Natural killer cell (primary cell): ENCODE measurements at places on chromosomes 7 and 10. TPM values are rescaled to one million over a fixed set of nuclear protein-coding genes. Genes with fewer than 3 reads are reported as not detected.
A peak's percentile ranks its signal among the peaks of the same experiment; 100 is the strongest.

The CRYGN gene
- total RNA-seq, result not detected

The RARRES2 gene
- total RNA-seq, result not detected

The CFTR gene
- not detected for total RNA-seq

The PDK4 gene
- total RNA-seq, result 2.3 TPM

The POLR2J2 gene
- 38.9 TPM for total RNA-seq

The MYH16 gene
- not detected for total RNA-seq

The GLRX3 gene
- 51.7 TPM for total RNA-seq

- H3K36me3 ChIP-seq, result no peaks in the 10 kb centered on the region
- no peak overlapping the region for H3K27ac ChIP-seq
- DNase-seq, result no peak
- H3K4me1 ChIP-seq, result no peaks in the 10 kb centered on the region
Measured at GRCh38 chr10:78899098-78899754, 169.5 kb upstream of the ZMIZ1 start.

DNA sequence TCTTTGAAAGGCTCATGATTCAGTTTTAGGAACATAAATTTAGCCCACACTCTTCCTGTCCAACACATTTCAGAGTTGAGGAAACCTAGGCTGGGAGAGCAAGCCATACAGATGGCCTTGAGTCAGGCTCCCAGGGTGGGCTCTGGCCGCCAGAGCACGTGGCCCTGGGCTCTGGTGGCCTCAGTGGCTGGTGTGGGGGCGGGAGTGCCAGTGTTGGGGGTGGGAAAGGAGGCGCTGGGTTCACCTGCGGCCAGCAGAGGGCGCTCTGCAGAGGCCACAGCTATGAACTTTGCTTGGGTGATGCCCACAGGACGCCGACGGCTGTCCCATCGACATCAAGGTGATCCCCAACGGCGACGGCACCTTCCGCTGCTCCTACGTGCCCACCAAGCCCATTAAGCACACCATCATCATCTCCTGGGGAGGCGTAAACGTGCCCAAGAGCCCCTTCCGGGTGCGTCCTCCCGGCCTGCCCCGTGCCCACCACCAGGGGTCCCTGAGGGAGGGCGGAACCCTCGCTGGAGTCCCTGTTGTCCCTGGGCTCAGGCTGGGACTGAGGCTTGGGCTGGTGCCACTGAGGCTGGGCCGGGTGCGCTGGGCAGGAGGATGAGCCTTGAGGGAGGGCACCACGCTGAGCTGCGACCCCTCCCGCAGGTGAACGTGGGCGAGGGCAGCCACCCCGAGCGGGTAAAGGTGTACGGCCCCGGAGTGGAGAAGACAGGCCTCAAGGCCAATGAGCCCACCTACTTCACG is 11.9 kb downstream of the FLNC start:
- no peaks in the 10 kb centered on the region for H3K36me3 ChIP-seq
- H3K27me3 ChIP-seq, result no peaks in the 10 kb centered on the region
- peak; percentile 79 for DNase-seq
- no peak overlapping the region for H3K4me3 ChIP-seq

- H3K27ac ChIP-seq, result no peak overlapping the region
- peaks cover 11% of the 10 kb centered on the region for H3K4me1 ChIP-seq
- no peaks in the 10 kb centered on the region for H3K27me3 ChIP-seq
Measured at GRCh38 chr7:37289367-37289766, 159.3 kb downstream of the ELMO1 start.

DNA sequence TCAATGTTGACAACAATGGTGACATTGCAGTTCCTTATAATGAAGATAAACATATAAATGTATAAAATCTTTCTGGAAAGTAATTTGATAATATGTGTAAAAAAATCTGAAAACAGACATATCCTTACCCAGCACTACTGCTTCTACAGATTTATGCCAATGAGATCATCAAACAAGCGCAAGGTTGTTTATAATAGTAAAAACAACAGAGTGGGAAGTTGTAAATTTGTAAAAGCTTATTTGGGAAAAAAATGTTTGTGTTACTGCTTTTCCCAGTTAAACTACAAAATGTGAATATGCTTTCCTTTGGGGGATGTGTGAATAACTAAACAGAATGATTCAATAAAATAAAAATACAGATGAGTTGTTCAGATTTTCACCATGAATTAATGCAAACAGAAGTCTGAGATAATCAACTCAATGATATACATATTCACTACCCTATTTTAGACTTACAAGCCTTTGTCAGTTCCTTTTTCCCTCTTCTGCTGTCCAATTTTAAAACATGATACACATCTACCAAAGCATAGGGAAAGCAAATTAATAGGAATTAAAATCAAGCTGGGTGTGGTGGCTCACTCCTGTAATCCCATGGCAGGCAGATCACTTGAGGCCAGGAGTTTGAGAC is 82.1 kb downstream of the USP6NL start:
- H3K4me3 ChIP-seq, result no peak overlapping the region
- H3K27me3 ChIP-seq, result no peaks in the 10 kb centered on the region
- H3K27ac ChIP-seq, result no peak overlapping the region
- DNase-seq, result no peak

DNA sequence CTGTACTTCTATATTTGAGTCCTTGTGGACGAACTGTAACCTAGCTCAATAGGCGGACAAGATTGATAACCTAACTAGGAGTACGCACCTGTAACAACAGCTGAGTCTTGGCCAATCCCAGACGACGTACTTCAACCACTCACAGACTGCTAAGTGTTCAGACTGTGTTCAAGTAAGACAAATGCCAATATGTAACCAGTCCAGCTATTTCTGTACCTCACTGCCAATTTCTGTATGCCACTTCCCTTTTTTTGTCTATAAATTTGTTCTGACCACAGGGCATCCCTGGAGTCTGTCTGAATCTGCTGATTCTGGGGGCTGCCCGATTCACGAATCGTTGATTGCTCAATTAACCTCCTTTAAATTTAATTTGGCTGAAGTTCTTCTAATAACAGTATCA is 32.2 kb downstream of the HACD1 start:
- no peak overlapping the region for H3K4me3 ChIP-seq
- no peak for DNase-seq
- H3K27ac ChIP-seq, result no peak overlapping the region
- H3K27me3 ChIP-seq, result no peaks in the 10 kb centered on the region
- no peaks in the 10 kb centered on the region for H3K36me3 ChIP-seq

DNA sequence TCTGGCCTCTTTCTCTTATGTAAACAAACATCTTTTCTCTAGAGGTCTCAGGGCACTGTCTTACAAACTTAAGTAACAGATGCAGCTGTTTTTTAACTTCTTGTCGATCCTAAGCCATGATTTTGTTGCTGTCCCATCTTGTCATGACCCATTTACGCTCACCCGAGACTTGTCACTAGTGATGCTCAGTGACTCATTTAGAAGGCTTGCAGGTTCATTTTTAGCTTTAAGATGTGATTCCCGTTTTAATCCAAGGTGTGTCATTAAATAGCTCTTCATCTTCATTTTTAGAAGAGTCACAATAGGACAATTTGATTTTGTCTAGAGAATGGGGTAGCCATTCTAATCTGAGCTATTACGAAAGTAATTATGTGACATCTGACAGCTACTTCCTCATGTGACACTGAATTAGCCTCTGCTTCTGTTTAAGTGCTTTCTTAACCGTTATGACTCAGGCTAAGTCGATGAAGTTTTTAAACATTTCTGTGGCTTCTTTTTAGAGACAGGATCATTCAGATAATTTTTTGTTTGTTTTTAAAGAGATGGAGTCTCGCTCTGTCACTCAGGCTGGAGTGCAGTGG is 42.7 kb downstream of the SPDYE5 start:
- H3K27me3 ChIP-seq, result no peaks in the 10 kb centered on the region
- no peak overlapping the region for H3K27ac ChIP-seq
- H3K36me3 ChIP-seq, result peaks cover 23% of the 10 kb centered on the region
- no peak overlapping the region for H3K4me3 ChIP-seq
- no peaks in the 10 kb centered on the region for H3K4me1 ChIP-seq
- no peak for DNase-seq

GRCh38 chr10:18401416-18402195 is 249.8 kb downstream of the NSUN6 start:
- H3K36me3 ChIP-seq, result no peaks in the 10 kb centered on the region
- no peak for DNase-seq
- no peaks in the 10 kb centered on the region for H3K27me3 ChIP-seq
- H3K4me1 ChIP-seq, result no peaks in the 10 kb centered on the region
- H3K27ac ChIP-seq, result no peak overlapping the region

DNA sequence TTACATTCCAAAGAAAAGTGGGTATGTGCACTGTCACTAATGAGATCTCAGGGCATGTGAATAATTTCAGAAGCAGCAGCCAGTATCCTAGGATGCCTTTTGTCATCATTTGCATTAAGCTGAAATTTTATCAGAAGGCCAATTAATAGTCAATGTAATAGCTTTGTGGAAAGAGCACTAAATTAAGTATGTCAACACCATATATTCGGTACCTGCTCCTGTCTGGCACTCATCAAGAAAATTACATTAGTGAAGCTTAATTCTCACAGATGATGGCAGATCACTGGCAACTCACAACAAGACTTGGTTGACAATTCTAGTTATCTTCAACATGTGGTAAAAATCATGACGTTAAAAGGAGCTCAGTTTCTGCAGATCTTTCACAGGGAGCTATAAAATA is 271.4 kb downstream of the PARD3 start:
- H3K27me3 ChIP-seq, result no peaks in the 10 kb centered on the region
- H3K4me1 ChIP-seq, result no peaks in the 10 kb centered on the region
- no peak overlapping the region for H3K27ac ChIP-seq
- H3K4me3 ChIP-seq, result no peak overlapping the region
- H3K36me3 ChIP-seq, result no peaks in the 10 kb centered on the region

GRCh38 chr10:99551158-99551557 is 18.4 kb downstream of the NKX2-3 start:
- H3K27ac ChIP-seq, result no peak overlapping the region
- no peaks in the 10 kb centered on the region for H3K4me1 ChIP-seq
- no peak for DNase-seq
- no peaks in the 10 kb centered on the region for H3K36me3 ChIP-seq
- H3K4me3 ChIP-seq, result no peak overlapping the region
- no peaks in the 10 kb centered on the region for H3K27me3 ChIP-seq

DNA sequence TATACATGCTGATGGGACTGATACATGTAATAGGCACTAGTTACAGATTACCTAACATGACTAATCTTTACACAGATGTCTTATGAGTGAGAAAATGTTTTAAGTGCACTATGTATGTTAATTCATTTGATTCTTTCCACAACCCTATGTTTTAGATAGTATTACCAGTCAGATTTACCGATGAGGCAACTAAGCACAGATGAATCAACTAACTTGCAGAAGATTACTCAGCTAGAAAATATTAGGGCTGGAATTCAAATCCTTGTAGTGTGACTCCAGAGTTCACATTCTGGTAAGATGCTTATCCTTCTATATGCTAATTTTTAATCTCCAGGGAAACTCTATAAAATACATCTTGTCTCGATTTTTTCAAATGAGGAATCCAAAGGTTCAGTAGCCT is 964.9 kb downstream of the REEP3 start:
- no peaks in the 10 kb centered on the region for H3K4me1 ChIP-seq
- H3K27me3 ChIP-seq, result no peaks in the 10 kb centered on the region
- DNase-seq, result no peak

- H3K36me3 ChIP-seq, result no peaks in the 10 kb centered on the region
- DNase-seq, result no peak
- peaks cover 8% of the 10 kb centered on the region for H3K27me3 ChIP-seq
- H3K27ac ChIP-seq, result no peak overlapping the region
- no peak overlapping the region for H3K4me3 ChIP-seq
Measured at GRCh38 chr7:96084881-96085553, 236.9 kb downstream of the SLC25A13 start.

GRCh38 chr7:140659856-140660255 is 12.9 kb upstream of the ADCK2 start:
- H3K4me1 ChIP-seq, result peaks cover 10% of the 10 kb centered on the region
- H3K27ac ChIP-seq, result no peak overlapping the region
- H3K4me3 ChIP-seq, result no peak overlapping the region
- H3K27me3 ChIP-seq, result no peaks in the 10 kb centered on the region
- DNase-seq, result no peak
- H3K36me3 ChIP-seq, result no peaks in the 10 kb centered on the region

DNA sequence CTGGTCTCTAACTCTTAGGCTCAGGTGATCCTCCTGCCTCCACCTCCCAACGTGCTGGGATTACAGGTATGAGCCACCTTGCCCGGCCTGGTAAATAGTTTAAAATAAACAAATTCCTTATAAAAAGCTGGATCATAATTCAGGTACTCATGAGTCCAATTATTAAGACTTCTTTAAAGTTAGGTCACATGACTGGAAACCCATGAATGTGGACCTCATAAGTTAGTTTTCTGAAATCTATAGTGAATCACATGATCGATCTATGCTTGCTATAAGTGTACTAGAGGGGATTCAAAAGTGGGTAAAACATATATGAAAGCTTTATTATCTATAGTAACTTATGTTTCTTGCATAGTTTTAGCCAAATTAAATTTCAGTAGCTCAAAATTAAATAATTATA is 14.3 kb downstream of the NT5C3A start:
- H3K27ac ChIP-seq, result no peak overlapping the region
- H3K36me3 ChIP-seq, result no peaks in the 10 kb centered on the region
- no peak for DNase-seq
- H3K4me3 ChIP-seq, result no peak overlapping the region

DNA sequence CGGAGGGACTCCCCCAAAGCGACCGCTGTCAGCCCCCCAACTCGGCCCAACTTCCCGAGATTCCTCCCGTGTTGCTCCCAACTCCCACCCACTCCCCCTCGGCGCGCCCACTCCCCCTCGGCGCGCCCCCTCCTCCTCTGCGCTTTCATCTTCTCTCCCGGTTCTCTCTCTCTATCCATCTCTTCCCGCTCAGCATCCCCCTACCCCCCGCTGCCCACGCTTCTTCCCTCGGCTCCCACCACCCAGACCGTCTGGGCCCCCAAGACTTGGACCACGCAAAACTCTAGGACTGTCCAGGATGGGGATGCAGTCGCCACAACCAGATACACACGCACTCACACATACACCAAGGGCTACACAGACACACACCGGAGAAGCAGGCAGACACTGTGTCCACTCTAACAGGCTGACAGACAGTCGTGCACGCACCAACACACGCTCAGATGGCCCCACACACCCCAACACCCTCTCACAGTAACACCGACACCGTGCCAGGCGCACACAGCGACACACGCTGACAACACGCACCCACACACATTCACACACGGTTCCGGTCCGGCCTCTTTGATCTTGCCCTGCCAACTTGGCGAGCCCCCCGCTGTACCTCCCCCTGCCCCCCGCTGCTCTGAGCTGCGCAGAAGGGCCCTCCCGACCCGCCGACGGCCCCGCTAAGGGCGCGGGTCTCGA is 1.1 kb downstream of the GRID1 start:
- H3K4me3 ChIP-seq, result no peak overlapping the region
- DNase-seq, result no peak
- H3K27me3 ChIP-seq, result peaks cover 29% of the 10 kb centered on the region
- no peak overlapping the region for H3K27ac ChIP-seq
- H3K4me1 ChIP-seq, result peaks cover 17% of the 10 kb centered on the region

GRCh38 chr7:148815612-148816011 is 68.5 kb downstream of the EZH2 start:
- H3K4me1 ChIP-seq, result no peaks in the 10 kb centered on the region
- no peak for DNase-seq
- H3K27me3 ChIP-seq, result no peaks in the 10 kb centered on the region
- H3K27ac ChIP-seq, result no peak overlapping the region
- H3K4me3 ChIP-seq, result no peak overlapping the region
- H3K36me3 ChIP-seq, result peaks cover 25% of the 10 kb centered on the region
